ENCODE measurements at places on chromosomes 4 and X.

DNA sequence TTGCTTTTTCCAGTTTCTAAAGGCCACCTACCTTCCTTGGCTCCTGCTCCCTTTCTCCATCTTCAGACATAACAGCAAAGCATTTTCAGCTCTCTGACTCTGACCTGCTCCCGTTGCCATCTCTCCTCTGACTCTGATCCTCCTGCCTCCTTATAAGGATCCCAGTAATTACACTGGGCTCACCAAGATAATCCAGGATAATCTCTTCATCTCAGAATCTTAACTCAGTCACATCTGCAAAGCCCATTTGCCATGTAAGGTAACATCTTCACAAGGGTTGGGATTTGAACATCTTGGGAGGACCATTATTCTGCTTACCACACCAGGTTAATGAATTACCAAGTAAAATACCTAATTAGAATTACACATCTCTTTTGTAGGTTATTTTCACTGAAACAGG lies 41.3 kb upstream of the MAGED1 start:
- no peak for DNase-seq

DNA sequence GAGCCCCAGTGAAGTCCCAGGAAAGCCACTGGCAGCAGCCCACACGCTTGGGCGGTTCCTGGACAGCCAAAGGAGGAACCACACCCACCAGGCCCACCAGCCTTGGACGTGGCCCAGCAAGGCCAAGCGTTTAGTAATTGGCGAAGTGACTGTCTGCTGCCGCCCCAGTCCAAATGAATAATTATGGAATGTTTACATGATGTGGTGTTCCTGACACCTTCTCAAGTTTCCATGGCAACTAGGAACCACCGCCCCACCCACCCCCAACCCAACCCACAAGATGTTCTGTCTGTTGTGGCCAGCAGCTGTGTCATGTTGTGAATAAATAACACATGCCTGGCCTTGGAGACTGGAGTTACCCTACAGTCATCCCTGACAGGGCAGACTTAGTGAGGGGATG lies 22.3 kb downstream of the APLN start:
- DNase-seq = no peak

- DNase-seq = no peak
These were observed 28.7 kb upstream of the BMP2K start for GRCh38 chr4:78747475-78747922.

DNA sequence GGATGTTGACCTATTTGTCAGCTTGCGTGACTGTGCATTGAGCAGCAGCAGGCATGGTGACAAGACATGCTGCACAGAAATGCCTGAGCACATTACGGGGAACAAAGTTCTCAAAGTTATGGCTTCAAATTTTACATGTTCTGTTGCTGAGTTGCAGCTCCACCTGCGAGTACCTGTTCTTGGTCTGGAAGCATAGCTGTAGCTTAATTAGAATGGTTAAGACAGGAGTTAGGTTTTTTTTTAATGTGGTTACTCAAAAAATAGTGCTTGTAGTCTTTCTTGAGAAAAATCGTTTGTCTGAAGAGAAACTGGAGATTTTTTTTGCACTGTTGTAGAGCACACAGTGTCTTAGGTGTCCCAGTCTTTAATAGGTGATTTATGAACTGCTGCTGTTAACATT lies 38.8 kb upstream of the GNPDA2 start:
- DNase-seq = no peak

DNA sequence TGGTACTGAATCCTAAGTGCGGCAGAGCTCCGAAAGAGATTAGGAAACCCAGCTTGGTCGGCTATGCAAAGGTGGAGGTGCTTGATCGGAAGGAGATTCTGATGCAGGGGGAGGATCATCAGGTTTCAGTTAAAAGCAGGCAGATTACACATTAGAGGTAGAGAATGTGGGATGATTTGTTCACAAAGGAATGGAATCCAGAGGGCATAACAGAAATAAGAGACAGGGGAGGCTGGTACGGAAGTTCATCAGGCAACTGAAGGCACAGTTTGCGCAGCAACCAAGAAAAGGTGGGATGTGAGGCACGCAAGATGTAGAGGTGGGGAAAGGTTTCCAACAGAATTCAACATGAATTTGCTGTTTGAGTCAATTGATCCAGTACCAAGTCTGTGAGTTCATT lies 424 bp upstream of the ZNF330 start:
- DNase-seq = no peak

DNA sequence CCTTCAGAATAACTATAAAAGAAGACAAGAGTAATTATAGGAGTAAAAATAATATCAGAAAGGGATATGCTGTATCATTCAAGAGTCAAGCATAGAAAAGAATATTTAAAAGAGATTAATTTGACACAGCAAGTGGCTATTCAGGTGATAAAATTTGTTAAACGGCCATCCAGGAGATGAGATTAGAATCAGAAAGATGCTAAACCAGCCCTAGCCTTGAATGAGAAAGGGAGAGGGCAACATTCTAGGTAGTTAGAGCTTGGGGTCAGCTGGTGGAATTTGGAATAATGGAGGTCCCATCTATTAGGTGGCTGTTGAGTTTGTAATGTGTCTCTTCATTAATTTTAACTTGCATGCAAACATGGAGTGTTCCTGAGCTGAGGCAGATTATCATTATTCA lies 350.5 kb upstream of the PABPC4L start:
- DNase-seq = no peak

- DNase-seq = no peak
These were observed 101.6 kb upstream of the PACRGL start for GRCh38 chr4:20598626-20599025.

GRCh38 chr4:5882947-5883346 lies 9.9 kb downstream of the CRMP1 start:
- DNase-seq = no peak

GRCh38 chrX:103797691-103798090 lies 21.1 kb downstream of the PLP1 start:
- no peak for DNase-seq

DNA sequence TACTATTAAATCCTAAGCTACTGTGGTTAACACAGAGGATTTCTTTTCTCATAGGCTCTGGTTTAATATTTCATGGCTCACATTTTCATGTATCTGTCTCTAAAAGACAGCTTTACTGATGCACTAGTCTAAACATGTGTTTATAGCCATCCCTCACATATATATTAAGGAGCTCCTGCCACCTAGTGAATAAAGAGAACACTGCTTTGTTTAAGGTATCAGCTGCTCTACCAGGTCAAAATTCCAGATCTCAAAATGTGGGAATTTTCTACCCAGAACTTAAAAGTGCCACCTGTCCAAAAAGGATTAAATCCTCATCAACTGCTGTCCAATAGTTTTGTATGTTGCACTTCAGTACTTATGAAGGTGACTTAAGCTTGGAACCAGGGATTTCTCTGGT lies 188.5 kb upstream of the TEX13C start:
- DNase-seq = no peak

GRCh38 chrX:23790155-23790497 lies 7.2 kb downstream of the SAT1 start:
- no peak for DNase-seq

DNA sequence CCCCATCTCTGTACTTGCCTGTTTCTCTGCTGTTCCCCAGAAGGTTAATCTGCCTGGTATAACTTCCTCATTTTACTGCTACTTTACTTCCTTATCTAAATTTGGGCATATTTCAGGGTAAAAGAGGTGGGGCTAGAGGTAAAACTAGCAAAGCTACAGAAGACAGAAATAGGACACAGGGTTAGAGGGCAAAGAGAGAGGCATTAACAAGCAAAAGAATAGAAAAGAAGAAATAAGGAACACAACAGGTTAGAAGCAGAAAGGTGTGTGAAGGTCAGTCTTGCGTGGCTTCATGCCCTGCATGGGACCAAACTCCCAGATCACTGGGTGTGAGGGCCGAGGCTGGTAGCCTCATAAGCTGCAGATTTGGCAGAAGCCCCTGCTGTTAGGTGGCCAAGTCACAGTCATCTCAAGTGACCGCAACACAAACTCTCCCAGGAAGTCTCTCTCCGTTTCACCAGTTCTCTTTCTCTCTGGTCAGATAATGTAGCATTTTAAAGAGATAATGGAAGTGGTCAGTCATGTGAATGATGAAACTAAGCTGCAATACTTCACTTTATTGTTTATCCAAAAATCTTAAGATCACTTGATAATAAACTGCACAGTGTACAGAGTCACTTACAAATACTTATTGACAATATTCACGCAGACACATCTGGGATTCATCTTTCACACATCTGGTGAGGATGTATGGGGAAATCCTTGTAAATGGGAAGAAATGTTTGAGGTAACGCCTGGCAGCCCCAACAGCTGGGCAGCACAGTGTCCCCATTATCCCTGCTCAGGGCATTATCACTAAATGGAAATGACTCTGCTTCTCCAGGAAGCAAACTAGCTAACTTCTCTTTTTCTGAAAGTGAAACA lies 16.4 kb downstream of the TMEM154 start:
- DNase-seq = no peak

GRCh38 chr4:141614878-141615586 lies 21.4 kb upstream of the IL15 start:
- DNase-seq = no peak

GRCh38 chrX:40550066-40550465 lies 30.7 kb upstream of the ATP6AP2 start:
- no peak for DNase-seq

GRCh38 chrX:104172788-104173187 lies 6.5 kb downstream of the FAM199X start:
- DNase-seq = no peak

GRCh38 chr4:142396279-142396678 lies 449.8 kb downstream of the INPP4B start:
- DNase-seq = no peak

DNA sequence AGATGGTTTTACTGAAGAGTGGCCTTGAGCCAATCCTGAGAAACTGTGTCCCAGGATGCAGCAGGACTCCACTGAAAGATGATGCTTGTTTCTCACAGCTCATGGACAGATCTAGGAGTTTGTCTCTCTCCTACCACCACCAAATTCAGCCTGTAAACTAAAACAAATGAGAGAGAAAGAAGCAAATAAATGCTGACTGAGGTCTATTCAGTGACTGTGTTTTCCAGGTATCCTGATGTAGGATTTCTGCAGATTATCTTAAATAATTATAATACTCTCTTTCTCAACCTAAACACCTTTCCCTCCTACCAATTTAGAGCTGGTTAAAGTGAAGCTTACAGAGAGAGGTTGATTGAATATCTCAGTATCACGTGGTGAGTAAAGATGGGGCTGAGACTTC lies 599.6 kb upstream of the LCORL start:
- DNase-seq = no peak

DNA sequence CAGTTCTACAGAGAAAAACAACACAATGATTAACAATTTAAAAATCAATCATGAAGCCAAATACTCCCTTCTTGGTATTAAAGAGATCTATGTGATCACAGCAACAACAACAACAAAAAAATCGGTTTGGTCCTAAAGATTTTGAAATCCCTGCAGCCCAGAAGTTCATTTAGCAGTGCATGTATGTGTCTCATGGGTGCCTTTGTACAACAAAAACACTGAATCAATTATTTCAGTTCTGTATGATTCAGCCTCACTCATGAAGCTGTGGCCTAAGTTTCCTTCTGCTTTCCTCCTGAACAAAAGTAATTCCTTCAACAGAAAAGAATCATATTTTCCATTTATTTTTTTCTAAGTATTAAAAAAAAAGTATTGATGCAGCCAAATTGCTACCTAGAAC lies 393.4 kb upstream of the NDST3 start:
- DNase-seq = no peak

GRCh38 chrX:7147413-7147977 lies at the start of gene STS:
TSS of gene STS (plus strand) at chrX:7147712. CDS start at chrX:7253200, 105,488 bp downstream.
- peak; percentile 62 for DNase-seq

- peak; percentile 49 for DNase-seq
These were observed 460.3 kb downstream of the MID1IP1 start for GRCh38 chrX:39261446-39262147.

- no peak for DNase-seq
These were observed 98.4 kb upstream of the TENM3 start for GRCh38 chr4:182144626-182145333.

DNA sequence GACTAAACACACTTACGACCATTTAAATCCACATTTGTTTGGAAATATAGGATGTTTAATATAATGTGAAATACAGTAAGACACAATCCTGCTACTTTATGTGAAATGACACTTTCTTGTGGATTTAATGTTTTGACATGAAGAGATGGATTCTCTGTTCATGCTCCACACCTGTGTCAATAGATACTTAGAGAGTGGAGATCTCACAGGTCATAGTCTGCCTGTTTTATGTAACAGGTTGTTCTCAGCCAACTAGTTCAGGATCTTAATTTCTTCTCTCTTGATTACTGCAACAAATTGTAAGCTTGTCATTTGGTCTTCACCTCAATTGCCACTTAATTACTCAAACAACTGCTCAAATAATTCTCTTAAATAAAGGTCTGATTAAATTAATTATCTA lies 1621.2 kb downstream of the PCDH7 start:
- no peak for DNase-seq

GRCh38 chrX:9160698-9161329 lies 126.9 kb upstream of the FAM9B start:
- DNase-seq = no peak

- no peak for DNase-seq
These were observed 3.1 kb upstream of the SLC6A8 start for GRCh38 chrX:153684467-153685155.

DNA sequence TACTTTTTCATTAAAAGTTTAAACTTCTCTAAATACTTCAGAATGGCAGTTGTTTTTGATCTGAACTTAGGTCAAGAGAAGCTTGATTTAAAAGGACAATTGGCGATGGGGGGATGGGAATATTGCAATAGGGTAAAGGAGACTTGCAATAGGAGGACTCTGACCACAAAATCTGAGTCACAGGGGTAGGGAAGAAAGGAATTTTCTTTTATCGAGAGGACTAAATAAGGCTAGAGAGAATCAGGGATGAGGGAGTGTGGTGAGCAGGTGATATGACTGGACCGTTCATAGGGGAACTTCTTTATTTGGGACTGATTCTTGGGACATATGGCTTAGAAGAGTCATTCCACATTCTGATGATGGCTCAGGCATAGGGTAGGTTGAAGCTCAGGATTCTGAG lies 1260.2 kb downstream of the ADGRL3 start:
- DNase-seq = no peak

DNA sequence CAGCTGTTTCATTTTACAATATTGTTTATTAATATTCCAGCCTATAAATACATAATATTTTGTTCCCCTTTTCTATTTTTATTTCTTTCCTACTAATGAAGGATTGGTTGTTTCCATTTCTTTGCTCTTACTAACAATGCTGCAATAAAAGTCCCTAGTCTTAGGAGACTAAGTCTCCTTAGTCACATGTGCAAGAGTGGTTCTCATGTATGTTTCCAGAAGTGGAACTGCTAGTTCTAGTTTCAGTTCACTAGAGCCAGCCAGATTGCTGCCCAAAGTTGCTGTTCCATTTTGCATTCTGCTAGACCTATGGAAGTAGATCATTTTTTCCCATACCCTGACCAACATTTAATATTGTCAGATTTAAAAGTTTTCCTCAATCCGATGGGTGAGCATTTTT lies 44.3 kb downstream of the CNGA1 start:
- DNase-seq = no peak
